Activated T-cell treated with anti-CD3 and anti-CD28 coated beads for 4 hours (primary cell): ENCODE measurements at places on chromosomes 1 and 21.
A peak's percentile ranks its signal among the peaks of the same experiment; 100 is the strongest.

DNA sequence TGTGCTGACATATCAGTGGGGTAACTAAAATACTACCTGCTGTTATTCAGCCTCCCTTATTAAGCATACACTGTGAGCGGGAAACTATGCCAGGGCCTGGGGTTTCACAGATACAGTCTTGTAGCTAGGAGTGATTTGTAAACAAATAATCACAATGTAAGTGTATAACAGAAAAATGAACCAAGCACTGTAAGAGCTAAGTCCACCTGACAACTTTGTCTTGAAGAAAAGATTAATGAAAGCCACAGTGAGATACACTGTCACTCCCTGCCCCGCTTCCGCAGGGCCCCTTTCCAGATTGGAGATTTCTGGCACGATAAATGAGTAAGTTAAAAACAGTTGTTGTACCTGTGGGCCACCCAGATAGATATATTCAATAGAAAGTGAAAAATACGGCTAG lies 4.8 kb downstream of the RCAN3 start:
- no peak for DNase-seq

DNA sequence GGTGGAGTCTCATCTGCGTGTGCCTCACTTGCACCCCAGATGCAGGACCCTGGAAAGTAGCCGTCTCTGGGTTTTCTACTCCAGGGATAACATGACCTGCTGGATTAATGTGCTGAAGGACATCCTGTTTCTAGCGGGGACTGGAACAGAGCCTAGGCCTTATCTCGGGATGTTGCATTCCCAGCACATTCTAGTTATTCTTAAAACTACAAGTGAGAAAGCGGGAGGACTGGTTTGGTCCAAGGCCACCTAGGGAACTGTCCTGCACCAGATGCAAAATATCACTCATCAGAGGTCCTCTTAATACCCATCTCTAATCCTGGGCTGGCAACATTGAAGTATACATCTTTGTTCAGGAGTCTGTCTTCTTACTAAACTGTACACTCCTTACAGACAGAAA lies 179.9 kb downstream of the ZC3H11B start:
- no peak for DNase-seq

DNA sequence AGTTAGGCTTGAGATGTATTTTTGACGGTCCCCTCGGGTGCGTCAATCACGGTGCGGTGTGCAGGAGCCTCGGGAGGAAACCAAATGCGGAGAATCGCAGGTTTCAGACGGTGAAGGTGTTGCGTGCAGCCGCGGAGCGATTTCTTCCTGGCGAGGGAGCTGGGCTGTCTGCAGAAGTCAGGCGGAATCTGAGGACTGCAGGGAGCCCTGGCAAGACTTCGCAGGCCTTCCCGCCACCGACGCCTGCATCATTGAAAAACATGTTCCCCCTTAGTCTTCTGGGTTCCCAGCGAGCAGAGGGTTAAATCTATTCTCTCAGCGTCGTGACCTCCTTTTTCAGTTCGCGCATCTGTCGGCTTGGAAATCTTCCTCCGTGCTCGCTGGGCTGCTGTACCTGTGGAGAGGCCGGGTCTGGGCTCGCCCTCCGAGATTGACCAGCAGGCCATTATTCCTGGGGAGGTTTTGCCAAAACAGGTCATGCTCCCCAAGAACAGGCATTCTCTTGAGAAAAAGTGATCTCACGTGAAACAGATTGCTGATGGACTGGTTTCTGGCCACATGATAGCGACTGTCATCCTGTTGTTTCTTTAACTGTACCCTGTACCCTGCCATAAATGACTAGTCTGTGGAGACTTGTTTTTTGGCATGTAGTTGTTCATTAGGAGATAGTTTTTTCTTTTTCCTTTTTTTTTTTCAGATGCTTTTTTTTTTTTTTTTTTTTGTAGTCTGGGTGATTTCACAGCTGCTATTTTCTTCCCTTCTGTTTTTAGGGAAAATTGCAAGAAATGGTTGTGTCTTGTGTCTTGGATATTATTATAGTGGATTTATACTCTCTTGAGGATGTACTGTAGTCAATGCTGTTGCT lies 894 bp downstream of the EPB41 start:
- DNase-seq: peak; percentile 18

DNA sequence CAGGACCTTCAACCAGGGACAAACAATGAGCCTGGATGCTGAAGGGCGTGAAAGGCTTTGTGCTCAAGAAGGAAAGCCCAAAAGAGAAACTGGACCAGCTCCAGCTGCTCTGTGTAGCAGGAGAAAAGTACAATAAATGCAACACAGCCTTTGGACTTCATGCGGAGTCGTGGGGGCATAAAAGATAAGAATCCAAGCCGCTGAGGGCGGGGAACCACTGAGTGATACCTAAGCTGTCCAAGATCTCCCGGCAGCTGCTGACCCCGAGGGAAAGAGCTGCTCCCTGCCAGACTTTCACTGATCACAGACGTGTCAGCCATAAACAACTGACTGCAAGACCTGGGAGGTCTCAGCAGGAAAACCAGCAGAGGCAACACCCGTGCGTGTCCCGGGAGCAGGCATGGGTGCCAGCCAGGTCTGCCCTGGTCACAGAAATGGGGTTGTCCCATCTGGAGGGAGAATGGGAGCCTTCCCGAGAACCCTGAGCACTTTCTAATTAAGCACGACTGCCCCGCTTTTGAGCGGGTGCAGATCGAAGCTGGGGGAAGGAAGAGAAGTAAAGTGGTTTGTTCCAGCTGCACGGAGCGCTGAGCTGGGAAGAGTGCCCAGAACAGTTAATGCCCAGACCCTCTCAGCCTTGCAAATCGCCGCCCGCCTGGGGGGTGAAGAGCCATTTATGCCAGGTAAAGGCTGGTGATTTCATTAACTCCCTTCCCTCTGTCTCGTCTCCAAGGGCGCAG lies 68.3 kb upstream of the TARDBP start:
- DNase-seq: no peak

- DNase-seq: no peak
Measured at GRCh38 chr1:32361674-32362473, 411 bp downstream of the FAM229A start.

DNA sequence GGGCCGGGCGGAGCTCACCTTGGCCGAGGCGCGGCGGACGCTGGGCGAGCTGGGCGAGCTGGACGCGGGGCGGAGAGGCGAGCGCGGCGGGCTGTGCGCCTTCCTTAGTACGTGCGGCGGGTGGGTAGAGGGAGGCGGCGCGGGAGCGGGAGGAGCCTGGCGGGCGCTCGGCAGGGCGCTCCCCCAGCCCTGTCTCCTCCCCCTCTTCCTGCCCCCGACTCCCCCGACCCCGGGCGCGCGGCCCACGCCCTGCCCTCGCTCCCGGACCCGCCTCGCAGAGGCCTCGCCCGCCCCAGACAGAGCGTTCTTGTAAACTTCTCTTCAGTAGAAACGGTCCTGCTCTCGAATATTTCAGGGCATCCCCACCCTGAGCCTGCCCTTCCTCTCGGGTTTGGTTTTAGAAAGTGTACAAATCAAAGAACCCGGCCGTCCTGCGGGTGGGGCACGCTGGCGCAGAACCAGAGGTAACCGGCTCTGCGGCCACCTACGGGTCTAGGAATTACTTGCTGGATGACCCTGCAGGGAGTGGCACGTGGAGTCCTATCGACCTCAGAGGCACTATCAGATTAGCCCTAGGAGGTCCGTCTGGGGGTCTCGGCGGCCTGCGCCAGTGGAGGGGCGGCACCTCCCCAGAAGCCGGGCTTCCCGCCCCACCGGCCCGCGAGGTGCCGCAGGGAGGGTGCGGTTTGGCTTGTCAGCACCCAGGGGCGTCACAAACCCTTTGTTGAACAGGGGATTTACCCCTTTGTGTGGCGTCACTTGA lies at the start of gene S100A10:
S100A10 (minus strand) TSS at position 126 of the 763 bp plus-strand sequence. CDS start 7,629 bp downstream, outside the sequence.
- peak; percentile 68 for DNase-seq

- DNase-seq: no peak
Measured at GRCh38 chr1:55626326-55626725, 411.2 kb upstream of the USP24 start.

- no peak for DNase-seq
Measured at GRCh38 chr1:156155756-156156510, 2.5 kb downstream of the SEMA4A start.

GRCh38 chr1:173997791-173998190 lies 24.4 kb downstream of the RC3H1 start:
- no peak for DNase-seq

GRCh38 chr1:27153549-27153886 lies 1.4 kb downstream of the SLC9A1 start:
- DNase-seq: no peak

DNA sequence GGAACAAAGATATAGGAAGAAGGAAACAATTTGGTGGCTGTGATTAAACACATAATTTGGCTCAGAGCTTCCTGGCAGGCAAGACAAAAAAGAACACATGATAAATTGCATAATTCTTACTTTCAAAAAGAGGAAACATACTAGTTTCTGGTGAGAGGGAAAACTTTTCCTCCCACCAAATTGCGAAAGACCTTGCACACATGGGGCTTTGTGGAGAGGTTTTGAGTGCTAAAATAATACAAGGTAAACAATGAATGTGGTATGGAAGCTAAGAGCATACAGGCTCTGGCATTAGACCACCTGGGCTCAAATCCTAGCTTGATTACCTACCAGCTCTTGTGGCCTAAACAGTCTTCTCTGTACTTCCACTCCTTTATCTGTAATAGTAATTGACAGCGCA lies 140.2 kb upstream of the HOOK1 start:
- DNase-seq: no peak

- no peak for DNase-seq
Measured at GRCh38 chr21:44758781-44759627, 42.6 kb downstream of the UBE2G2 start.

DNA sequence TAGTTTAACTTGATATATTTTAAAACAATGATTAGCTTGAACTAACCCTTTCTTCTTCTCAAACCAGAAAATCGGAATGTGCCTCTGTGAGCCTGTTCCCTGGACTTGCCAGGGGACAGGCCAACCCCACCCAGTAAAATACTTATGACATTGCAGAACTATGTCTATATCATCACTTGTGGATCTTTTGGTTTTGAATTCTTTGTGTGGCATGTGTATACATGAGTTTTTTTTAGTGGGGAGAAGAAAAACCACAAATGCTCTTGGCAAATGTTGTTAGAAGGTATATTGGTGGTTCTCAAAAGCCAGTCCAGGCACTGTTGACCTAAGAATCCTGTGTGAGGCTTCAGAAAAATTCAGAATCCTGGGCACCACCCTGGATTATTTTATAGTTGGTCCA lies 347.4 kb downstream of the SIPA1L2 start:
- no peak for DNase-seq

DNA sequence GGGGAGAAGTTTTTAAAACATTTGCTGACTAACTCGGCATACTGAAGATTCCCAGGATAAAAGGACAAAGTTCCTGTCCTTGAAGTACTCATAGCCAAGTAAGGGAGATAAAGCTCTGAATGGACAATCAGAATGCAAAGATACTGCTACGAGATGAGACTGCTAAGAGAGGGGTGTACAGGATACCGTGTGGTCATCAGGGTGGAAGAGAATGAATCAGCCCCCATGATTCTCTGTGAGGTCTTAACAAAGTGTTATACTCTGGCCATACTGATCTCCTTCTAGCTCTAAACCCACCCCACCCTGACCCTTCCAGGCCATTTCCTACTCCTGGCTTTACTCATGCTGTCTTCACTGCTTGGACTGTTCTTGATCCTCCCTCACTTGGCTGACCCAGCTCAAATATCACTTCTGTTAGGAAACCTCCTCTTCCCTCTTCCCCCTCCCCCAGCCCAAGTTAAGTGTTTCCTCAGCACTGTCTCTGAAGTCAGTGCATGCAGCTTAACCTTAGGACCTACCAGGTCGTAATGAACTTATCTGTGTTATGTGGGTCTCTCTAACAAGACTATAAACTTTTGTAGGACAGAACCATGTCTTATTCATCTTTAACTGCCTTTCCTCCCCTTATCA lies 15.8 kb upstream of the MAGOH start:
- no peak for DNase-seq

- no peak for DNase-seq
Measured at GRCh38 chr1:51669816-51670215, 52.9 kb downstream of the OSBPL9 start.

- no peak for DNase-seq
Measured at GRCh38 chr1:226696547-226696946, 42.5 kb downstream of the ITPKB start.

- no peak for DNase-seq
Measured at GRCh38 chr1:48571303-48571987, 99.4 kb upstream of the SPATA6 start.

DNA sequence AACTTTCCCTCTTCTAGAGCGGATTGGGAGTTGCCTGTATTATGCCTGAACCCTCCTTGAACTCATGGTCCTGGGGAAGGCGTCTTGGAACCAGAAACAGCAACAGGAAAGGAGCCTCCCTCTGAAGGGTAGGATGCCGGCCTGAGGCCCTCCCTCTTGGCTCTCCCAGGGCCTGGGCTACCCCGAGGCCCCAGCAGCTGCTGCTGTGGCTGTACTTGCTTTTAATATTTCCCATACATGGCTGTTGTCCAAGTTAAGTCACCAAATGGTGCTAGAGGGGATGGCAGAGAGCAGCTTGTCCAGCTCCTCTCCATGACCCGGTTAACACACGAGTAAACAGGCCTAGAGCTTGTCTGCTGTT lies 10.5 kb downstream of the CHRNB2 start:
- no peak for DNase-seq

DNA sequence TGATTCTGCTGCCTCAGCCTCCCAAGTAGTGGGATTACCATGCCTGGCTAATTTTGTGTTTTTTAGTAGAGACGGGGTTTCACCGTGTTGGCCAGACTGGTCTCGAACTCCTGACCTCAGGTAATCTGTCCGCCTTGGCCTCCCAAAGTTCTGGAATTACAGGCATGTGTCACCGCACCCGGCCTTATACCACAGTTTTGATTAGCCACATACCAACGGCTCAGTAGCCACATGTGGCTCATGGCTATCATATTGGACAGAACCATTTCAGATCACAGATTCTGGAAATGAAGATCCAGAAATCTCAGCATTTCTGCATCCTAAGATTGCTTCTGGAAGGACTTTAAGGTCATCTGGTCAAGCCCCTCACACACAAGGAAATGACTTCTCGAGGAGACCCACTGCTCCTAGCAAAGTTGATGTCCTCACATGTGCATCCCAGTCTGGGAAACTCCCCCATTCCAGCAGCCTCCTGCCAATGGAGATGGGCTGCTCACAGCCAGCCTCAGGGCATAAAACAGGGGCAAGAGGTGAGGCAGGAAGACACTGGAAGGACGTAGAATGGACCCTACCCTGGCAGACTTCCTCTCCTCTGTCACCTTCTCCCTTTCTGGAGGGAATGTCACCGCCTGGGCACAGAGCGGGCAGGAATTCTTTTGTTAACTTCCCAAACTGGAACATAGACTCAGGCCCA lies 17.5 kb upstream of the CITED4 start:
- no peak for DNase-seq

DNA sequence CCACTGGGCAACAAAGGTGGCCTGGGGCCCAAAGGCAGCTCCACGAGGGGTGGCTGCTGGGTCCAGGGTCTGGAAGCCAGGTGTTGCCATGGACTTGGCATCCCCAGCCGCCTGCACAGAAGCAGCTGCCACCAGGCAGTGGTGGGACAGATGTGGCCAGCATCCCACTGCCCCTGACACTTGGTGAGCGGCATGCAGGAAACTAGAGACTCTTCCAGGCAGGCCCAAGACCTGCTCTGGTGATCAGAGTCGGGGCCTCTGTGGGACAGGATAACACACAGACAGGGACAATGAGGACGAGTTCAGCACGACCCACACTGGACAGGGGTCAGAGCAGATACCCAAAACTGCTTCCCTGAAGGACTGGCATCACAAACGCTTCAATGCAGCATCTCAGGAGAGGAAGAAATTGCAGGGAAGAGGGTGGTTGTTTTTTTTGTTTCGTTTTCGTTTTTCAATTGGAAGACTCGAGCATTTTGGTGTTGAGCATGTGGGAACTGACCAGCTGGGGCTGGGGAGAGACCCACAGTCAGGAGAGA lies 34.1 kb upstream of the RNF187 start:
- DNase-seq: no peak
